Activated CD4-positive, alpha-beta T cell treated with anti-CD3 and anti-CD28 coated beads, Interleukin-2, amount 10 ng/mL, durations not matched to agents 24 days and 14 days (primary cell): ENCODE measurements at places on chromosomes 3 and 15.

- no peak overlapping the region for H3K4me3 ChIP-seq
- H3K27me3 ChIP-seq, result no peaks in the 10 kb centered on the region
- H3K36me3 ChIP-seq, result no peaks in the 10 kb centered on the region
- H3K4me1 ChIP-seq, result no peaks in the 10 kb centered on the region
- H3K27ac ChIP-seq, result no peak overlapping the region
Measured at GRCh38 chr3:95971573-95971972, 842.8 kb upstream of the EPHA6 start.

DNA sequence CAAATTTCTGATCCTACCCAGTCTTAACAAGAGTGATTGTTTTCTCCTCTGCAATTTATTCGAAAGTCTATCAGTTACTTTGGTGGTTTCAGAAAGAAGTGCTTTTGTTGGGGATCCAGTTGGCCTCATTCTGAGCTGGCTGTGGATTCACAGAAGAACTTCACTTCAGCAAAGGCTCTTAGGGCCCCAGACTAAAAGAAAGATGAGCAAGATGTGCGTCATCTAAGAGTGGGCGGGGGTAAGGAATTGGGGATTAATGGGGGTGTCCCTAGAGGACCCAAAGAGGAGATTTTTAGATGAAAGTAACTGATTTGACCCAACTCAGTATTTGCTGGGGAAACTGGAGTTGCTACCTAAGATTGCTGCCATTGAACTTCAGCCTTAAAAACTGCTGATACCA lies 63.9 kb upstream of the TSEN2 start:
- H3K27me3 ChIP-seq, result peaks cover 10% of the 10 kb centered on the region
- H3K36me3 ChIP-seq, result no peaks in the 10 kb centered on the region

DNA sequence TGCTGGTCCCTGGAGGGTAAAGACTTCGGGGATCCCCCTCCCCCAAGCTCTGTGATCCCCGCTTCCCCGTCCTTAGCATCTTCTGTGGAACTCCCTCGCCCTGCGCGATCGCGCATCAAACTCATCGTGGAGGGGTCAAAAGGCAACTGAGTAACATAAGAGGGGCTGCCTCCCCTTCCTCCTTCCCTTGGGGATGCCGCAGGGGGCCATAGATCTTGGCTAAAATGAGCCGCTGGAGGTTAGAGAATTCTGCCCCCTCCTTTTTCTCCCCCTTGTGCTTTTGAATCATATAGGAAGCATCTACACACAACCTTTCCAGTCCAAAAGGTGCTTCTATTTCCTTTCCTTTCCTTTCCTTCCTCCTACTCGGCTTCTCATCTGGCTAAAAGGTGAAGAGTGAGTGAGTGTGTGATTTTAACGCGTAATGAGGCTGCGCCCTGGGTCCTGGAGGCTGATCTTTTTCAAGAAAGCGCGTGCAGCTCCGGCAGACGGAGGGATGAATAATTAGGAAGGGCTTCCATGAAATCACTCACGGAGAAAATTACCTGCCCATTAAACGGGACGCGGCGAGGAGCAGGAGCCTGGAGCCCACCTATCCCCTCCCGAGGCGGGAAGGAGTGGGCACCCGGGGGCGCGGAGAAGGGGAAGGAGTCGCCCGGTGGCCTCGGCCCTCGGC lies 831 bp upstream of the ROBO2 start:
- no peak for DNase-seq
- no peak overlapping the region for H3K27ac ChIP-seq
- no peaks in the 10 kb centered on the region for H3K36me3 ChIP-seq
- H3K27me3 ChIP-seq, result peaks cover 31% of the 10 kb centered on the region
- no peak overlapping the region for H3K4me3 ChIP-seq

GRCh38 chr3:43659250-43659880 lies 31.4 kb upstream of the ABHD5 start:
- peaks cover 12% of the 10 kb centered on the region for H3K27me3 ChIP-seq
- H3K4me3 ChIP-seq, result no peak overlapping the region
- no peaks in the 10 kb centered on the region for H3K4me1 ChIP-seq
- H3K36me3 ChIP-seq, result no peaks in the 10 kb centered on the region
- no peak for DNase-seq
- H3K27ac ChIP-seq, result no peak overlapping the region

- H3K4me3 ChIP-seq, result no peak overlapping the region
- DNase-seq, result no peak
- no peaks in the 10 kb centered on the region for H3K27me3 ChIP-seq
- H3K36me3 ChIP-seq, result peaks cover 10% of the 10 kb centered on the region
- peaks cover 29% of the 10 kb centered on the region for H3K4me1 ChIP-seq
Measured at GRCh38 chr3:183309276-183309675, 56.2 kb downstream of the B3GNT5 start.

- H3K27ac ChIP-seq, result no peak overlapping the region
- H3K36me3 ChIP-seq, result no peaks in the 10 kb centered on the region
- DNase-seq, result no peak
- no peaks in the 10 kb centered on the region for H3K27me3 ChIP-seq
- H3K4me1 ChIP-seq, result peaks cover 24% of the 10 kb centered on the region
- H3K4me3 ChIP-seq, result no peak overlapping the region
Measured at GRCh38 chr3:112017091-112017490, 17.4 kb upstream of the TMPRSS7 start.

GRCh38 chr3:9165421-9165820 lies 84.0 kb downstream of the SRGAP3 start:
- H3K27ac ChIP-seq, result no peak overlapping the region
- peaks cover 4% of the 10 kb centered on the region for H3K27me3 ChIP-seq
- no peak overlapping the region for H3K4me3 ChIP-seq
- peaks cover 15% of the 10 kb centered on the region for H3K4me1 ChIP-seq
- DNase-seq, result no peak

DNA sequence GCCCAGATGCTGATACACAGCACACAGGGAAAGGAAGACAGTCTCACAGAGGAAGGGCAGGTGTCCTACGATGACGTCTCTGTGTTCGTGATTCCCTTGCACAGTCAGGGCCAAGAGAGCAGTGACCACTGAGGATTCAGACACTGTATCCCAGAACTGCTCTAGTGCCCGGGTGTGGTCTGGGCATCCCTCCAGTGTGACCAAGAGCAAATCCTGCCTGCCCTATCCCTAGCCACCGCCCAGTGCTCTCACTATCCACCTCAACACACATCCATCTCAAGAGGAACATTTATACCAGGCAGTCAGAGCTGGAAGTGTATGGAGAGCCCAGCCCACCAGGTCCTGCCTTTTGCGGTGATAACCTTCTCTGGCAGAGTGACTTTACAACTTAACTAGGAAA lies 4.1 kb downstream of the PPM1M start:
- H3K27me3 ChIP-seq, result peaks cover 2% of the 10 kb centered on the region
- peak overlapping the region; percentile 85 for H3K27ac ChIP-seq
- peaks cover 60% of the 10 kb centered on the region for H3K36me3 ChIP-seq
- H3K4me3 ChIP-seq, result no peak overlapping the region
- H3K4me1 ChIP-seq, result peaks cover 73% of the 10 kb centered on the region

DNA sequence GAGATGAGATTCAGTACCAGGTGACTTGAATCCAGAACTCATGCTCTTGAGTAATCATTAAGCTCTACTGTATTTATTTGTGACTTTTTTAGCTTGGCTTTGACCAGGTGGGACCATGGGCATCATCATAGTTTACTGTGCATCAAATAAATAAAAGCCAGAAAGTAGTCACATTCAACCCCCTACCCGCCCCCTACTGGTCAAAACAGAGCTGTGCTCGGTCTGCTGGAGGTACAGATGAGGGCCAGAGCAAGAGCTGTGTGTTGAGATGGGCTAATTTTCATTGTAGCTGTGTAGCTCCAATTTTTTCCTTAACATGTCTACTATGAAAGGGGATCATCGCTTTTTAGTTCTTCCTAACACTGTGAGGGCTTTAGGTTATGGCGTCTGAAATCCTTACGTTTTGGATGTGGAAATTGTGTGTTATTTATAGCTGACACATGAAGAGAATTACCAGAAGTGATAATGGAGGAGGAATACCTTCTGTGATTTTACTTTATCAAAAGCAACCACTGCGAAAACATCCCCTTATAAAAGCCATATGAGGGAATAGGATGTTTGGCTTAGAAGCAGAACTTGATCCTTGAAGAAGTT lies 375.1 kb downstream of the PTPRG start:
- H3K4me1 ChIP-seq, result no peaks in the 10 kb centered on the region
- H3K27ac ChIP-seq, result no peak overlapping the region
- no peaks in the 10 kb centered on the region for H3K27me3 ChIP-seq
- peak; percentile 73 for DNase-seq
- no peak overlapping the region for H3K4me3 ChIP-seq

DNA sequence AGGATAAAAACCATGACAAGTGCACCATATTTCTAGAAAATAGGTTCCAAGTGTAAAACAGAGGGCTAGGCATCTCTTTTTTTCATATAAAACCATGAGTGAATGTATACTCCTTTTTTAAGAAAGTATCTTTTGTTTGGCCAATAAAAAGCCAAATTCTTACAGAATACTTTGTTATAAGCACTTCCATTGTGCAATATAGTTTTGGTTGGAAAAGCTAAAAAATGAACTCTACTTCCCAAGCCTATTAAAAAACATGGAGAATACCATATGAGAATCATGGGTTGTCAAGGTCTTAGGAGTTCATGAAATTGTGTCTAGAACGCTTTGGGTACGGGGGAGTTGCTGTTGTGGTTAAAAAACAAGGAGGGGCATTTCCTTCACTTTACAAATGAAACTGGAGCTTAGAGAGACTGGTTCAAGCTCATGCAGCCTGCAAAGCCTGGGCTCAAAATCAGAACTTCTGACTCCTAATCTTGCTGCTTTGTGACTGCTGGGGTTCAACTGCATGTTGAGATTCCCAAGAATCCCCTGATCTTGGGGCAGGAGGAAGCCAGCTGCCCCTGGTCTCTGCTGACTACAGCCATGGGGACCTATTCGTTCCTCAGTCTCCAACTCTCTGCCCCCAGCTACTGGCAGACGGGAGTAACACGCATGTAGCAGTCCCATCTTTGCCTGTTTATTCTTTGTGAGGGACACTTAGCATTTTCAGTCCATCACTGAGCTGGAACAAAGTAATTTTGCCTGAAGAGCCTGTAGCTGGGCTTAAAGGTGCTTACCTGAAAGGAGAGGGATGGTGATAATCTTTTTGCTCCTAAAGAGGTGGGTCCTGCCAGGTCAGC lies 229.1 kb downstream of the CHST2 start:
- no peaks in the 10 kb centered on the region for H3K36me3 ChIP-seq
- no peak overlapping the region for H3K4me3 ChIP-seq
- no peak for DNase-seq

GRCh38 chr3:15064299-15064834 lies 748 bp downstream of the MRPS25 start:
- peak; percentile 81 for DNase-seq
- H3K27ac ChIP-seq, result peak overlapping the region; percentile 97
- H3K4me3 ChIP-seq, result peak overlapping the region; percentile 98
- peaks cover 15% of the 10 kb centered on the region for H3K4me1 ChIP-seq
- H3K27me3 ChIP-seq, result no peaks in the 10 kb centered on the region
- H3K36me3 ChIP-seq, result peaks cover 16% of the 10 kb centered on the region

DNA sequence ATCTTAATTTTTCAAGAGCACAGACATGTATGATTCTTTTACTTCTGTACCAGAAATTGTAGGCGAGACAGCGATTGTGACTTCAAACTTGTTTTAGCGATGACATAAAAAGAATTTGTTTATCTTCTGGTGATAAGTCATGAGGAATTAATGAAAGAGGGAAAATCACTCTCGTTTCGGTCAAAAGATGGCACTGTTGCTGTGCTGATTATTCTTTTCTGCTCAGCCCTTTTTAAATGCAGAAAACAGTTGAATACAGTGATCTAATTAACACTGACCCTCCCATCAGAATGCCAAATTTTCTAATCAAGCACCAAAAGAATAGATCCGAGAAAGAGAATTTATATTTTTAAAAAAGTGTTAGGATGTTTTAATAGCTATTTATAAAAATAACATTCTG lies 52.6 kb downstream of the NSUN3 start:
- H3K4me1 ChIP-seq, result peaks cover 2% of the 10 kb centered on the region
- no peak overlapping the region for H3K4me3 ChIP-seq
- H3K36me3 ChIP-seq, result peaks cover 14% of the 10 kb centered on the region
- no peaks in the 10 kb centered on the region for H3K27me3 ChIP-seq
- DNase-seq, result no peak

GRCh38 chr3:62665627-62666437 lies 209.4 kb downstream of the CADPS start:
- H3K4me3 ChIP-seq, result no peak overlapping the region
- peak; percentile 69 for DNase-seq
- H3K4me1 ChIP-seq, result no peaks in the 10 kb centered on the region
- no peaks in the 10 kb centered on the region for H3K36me3 ChIP-seq
- peaks cover 4% of the 10 kb centered on the region for H3K27me3 ChIP-seq

DNA sequence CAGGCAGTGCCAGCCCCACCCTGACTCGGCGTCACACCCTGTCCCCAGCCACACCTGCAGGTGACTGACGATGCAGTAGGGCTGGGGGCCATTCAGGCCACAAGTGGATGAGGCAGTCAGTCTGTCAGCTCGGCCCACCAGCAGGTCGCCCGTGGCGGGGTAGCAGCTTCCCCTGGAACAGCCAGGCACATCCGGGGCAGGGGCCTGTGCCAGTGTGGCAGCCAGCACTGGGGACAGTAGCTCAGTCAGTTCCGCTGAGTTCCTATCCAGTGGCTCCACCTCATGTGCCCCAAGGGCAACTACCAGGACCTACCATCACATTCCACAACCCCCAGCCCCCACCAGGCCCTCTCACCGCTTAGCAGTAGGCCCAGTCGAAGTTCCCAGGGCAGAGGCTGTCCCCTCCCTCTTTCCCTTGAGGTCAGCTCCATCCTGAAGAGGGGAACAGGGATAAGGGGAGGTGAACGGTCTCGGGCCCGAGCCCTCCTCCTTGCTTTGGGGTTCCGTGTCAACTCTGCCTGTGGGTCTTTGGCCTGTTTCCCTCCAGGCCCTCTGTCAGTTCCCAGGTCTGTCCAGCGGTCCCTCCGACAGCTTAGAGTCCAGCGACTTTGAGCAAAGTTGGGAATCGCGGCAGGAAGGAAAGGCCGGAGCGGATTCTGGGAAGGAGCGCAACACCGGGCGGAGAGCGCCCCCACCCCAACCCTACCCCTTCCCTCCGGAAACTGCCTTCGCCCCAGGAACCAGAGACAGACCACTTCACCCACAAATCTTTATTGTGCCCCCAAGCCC lies at the start of gene LAMB2:
Gene LAMB2, minus strand, starts transcription at position 614 of the 789 bp plus-strand sequence. Its CDS starts 183 bp downstream, at position 431.
- peaks cover 3% of the 10 kb centered on the region for H3K4me1 ChIP-seq
- DNase-seq, result no peak
- H3K27ac ChIP-seq, result no peak within 1 kb of the TSS
- no peak within 1 kb of the TSS for H3K4me3 ChIP-seq

DNA sequence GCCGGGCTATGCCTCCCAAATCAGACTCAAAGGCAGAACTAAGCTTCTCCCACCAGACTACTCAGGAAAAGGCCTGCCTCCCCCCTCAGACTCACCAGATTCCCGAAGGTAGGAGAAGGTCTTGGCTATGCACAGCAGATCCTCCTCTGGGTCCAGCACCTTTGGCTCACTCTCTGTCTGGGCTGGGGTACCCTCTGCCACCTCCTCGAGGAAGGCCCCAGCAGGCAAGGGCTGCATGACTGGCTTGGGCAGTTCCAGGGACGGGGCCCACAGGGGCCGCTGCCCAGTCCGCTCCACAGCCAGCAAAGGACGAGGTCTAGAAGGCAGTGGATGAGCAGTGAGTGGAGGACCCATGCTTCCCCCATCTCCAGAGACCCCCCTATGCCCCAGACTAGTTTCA lies 3.3 kb downstream of the CISH start:
- H3K4me3 ChIP-seq, result peak overlapping the region; percentile 93
- peaks cover 34% of the 10 kb centered on the region for H3K4me1 ChIP-seq
- peaks cover 93% of the 10 kb centered on the region for H3K36me3 ChIP-seq
- DNase-seq, result peak; percentile 69
- H3K27ac ChIP-seq, result peak overlapping the region; percentile 98

- no peaks in the 10 kb centered on the region for H3K36me3 ChIP-seq
- H3K27ac ChIP-seq, result peak overlapping the region; percentile 78
- H3K4me3 ChIP-seq, result peak overlapping the region; percentile 24
- peak; percentile 67 for DNase-seq
- H3K4me1 ChIP-seq, result peaks cover 24% of the 10 kb centered on the region
Measured at GRCh38 chr3:192957441-192958021, 39.9 kb upstream of the MB21D2 start.
